ENCODE measurements at places on chromosomes 5 and 9. TPM values are rescaled to one million over a fixed set of nuclear protein-coding genes. Genes with fewer than 3 reads are reported as not detected.

DNA sequence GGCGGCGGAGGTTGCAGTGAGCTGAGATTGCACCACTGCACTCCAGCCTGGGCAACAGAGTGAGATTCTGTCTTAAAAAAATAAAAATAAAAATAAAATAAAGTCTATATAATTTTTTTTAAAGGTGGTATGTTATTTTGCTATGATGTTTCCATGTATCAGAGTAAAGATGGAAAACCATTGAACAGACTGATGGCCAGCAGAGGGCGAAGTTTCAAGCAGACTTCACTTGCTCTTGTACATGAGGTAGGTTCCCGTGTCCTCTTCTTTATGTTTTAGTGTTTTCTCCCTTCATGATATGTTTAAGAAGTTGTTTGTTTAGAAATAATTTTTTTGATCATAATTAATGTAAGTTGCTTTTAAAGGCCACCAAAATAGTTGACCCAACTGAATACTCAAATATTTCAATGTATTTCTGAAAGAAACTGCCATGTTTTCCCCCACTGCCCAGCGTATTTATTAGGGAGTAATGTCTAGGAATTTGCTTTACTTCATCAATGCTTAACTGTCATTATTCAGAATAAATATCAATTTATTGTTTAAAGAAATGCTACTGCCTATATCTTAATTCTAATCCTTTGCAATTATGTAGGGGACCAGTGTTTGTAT is 146.4 kb downstream of the HACD4 start:
- DNase-seq = peak; percentile 12

- DNase-seq = no peak
These were observed 772 bp downstream of the DCAF10 start for GRCh38 chr9:37801287-37801850.

- no peak for DNase-seq
These were observed 624 bp downstream of the FBXW11 start for GRCh38 chr5:172005708-172006320.

Gene GOLPH3
- polyA plus RNA-seq = 83.6 TPM

GRCh38 chr9:28883234-28883633 is 1310.0 kb upstream of the C9orf72 start:
- no peak for DNase-seq

Gene ZNF454
- polyA plus RNA-seq = 7.0 TPM

DNA sequence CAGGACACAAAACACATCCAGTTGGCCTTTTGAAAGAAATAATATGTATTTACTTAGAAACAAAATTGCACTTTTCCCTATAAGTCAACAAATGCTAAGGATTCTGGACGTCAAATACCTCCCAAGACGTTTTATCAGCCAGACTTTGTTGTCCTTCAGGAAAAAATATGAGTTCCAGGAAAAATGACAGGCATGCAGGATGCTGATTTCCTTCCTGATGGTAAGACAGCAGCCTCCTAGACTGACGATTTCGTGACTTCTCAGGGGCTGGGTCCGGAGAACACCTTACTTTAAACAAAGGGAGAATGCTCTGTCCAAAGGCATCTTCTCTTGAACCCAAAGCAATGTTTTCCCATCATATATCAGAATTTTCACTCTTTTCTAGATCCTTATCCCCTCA is 69.1 kb downstream of the IL6ST start:
- DNase-seq = no peak

Gene PHF24
- polyA plus RNA-seq = 0.14 TPM

GRCh38 chr5:101390151-101390908 is 487.2 kb upstream of the ST8SIA4 start:
- peak; percentile 42 for DNase-seq

Gene RGS7BP
- polyA plus RNA-seq = 5.5 TPM

Gene PCDHGA12
- 3.0 TPM for polyA plus RNA-seq

DNA sequence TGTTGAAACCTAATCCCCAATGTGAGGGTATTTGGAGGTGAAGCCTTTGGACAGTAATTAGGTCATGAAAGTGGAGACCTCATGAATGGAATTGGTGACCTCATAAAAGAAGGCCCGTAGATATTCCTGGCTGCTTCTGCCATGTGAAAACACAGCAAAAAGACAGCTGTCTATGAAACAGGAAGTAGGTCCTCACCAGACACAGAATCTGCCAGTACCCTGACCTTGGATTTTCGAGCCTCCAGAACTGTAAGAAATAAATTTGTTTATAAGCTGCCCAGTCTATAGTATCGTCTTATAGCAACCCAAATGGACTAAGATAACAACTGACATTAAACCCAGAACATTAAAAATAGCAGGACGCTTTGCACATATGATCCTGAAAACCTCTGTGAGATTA is 371.1 kb downstream of the SPOCK1 start:
- DNase-seq = no peak

Gene CDO1
- 27.5 TPM for polyA plus RNA-seq

GRCh38 chr9:133979921-133980863 is 11.9 kb downstream of the VAV2 start:
- DNase-seq = no peak

DNA sequence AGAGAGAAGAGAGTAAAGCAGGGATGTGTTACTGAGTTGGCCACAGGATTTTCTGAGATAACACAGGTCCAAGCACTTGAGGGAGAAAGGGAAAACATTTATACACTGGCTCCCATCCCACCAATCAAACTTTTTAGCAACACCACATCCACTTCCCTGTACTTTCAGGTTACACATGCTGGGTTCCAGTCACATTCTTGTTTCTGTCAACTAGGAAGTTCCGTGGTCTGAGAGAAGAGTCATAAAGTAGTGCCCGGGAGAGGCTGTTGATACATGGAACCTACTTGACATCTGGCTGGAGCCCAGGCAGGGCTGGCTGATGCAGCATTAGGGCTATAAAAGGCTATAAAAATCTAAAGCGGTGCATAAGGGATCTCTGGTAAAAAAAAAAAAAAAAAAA is 473.9 kb upstream of the COX7C start:
- no peak for DNase-seq

- no peak for DNase-seq
These were observed 23.0 kb downstream of the EPB41L4B start for GRCh38 chr9:109297899-109298298.

DNA sequence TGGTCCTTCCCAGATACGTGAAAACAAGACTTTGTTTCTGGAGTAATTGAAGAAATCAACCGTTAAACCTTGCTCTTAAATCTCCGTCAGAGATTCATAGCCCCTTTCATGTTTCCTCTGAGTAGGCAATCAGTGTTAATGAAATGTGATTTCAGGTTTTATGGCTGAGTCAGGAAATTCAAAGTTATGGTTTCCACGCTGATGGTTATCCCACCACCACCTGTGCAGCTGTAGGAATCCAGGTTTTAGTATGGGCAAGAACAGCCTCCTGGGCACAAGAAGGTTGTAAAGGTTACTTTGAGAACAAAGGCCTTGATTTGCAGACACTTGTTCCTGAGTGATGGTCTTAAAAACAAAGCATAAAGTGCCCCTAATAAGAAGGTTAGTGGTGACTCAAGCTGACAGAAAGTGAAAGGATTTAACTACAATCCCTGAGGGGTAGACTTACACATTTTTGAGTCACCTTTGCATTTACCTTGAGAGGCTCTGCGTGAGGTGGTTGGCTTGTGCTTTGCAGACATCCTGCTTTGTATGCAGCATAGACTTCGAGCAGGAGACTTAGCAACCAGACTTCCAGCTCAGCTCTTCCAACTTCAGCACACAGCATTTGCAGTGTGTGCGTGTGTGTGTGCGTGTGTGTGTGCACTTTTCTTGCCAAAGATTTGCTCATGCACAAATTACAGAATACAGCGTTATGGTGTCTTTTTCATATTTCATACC is 159.6 kb downstream of the TLE4 start:
- DNase-seq = no peak

Gene PDE6A
- 0.16 TPM for polyA plus RNA-seq

- no peak for DNase-seq
These were observed 660.3 kb downstream of the ISL1 start for GRCh38 chr5:52043543-52043942.

- no peak for DNase-seq
These were observed 100.1 kb downstream of the KCNIP1 start for GRCh38 chr5:170603578-170604565.

DNA sequence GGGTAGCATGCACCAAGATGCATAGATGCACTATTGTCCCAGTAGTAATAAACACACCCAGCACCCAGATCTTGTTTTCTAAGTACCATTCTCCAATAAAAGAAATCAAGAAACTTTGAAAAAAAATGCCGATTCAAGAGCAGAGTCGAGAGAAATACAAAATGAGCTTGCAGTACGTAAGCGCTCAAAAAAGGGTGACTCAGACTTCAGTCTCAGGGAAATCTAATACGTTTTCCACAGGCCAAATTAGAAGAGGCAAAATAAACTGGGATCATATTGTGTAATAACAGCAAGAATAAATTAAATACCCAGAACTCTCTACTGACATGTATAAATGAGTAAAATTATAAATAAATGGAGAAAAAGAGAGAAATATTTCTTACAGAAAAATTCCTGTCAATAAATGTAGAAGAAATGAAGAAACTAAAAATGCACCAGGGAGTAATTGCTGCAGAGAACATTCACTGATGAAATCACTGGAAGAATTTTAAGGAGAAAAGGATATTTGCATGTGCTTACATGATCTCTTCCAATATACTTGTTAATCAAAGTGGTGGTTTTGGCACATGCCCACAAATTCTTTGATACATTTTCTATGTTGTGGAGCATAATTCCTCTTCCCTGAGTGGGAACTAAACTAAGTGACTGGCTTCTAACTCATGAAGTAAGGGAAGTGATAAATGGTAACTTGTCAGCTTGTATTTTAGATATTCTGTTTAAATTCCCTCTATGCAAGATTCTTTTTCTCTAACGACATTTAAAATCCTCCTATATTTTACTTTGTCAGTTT is 567.6 kb upstream of the ADAMTS16 start:
- DNase-seq = no peak

GRCh38 chr5:94945656-94946055 is 327.2 kb downstream of the SLF1 start:
- no peak for DNase-seq

Gene TMEM215
- polyA plus RNA-seq = 0.12 TPM

DNA sequence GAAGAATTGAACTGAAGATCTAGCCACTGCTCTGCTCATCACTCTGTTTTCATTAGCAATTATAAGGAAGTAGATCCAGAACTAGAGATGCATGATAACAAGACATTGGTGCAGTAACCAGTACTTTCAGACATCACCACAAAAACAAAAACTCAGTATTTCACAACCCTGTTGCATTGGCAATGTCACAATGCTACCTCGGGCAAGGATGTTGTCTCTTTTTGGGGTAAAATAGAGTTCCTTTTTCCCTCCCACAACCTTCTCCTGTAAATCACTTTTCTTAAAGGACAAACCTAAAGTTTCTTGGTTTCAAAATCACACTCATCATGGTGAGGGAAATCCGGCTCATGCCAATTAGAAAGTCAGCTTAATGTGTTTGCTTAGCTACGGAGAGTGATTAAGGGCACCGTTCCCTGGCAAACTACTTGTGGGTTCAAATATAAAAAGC is 420.1 kb upstream of the MEF2C start:
- DNase-seq = no peak

GRCh38 chr9:99192786-99193465 is 28.8 kb downstream of the ALG2 start:
- DNase-seq = no peak

- DNase-seq = no peak
These were observed 127.8 kb upstream of the DHFR start for GRCh38 chr5:80782626-80783025.

DNA sequence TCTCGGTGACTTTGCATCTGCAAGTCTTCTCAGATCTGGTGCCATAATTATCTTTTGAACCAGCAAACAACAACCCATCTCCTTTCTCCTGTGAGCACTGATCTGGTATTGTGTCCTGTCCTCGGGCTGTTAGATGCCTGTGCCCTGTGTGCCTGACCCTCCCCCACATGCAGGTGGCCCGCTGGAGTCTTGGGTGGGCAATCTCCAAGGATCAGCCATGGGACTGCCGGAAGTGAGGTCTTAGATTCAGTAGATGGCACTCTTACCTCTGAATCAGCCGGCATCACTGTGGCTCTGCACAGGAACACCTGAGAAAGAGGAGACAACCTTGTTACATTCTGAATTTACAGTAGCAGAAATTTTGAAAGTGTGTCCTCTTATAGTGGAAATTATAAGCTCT is 172.4 kb downstream of the IRX2 start:
- no peak for DNase-seq

DNA sequence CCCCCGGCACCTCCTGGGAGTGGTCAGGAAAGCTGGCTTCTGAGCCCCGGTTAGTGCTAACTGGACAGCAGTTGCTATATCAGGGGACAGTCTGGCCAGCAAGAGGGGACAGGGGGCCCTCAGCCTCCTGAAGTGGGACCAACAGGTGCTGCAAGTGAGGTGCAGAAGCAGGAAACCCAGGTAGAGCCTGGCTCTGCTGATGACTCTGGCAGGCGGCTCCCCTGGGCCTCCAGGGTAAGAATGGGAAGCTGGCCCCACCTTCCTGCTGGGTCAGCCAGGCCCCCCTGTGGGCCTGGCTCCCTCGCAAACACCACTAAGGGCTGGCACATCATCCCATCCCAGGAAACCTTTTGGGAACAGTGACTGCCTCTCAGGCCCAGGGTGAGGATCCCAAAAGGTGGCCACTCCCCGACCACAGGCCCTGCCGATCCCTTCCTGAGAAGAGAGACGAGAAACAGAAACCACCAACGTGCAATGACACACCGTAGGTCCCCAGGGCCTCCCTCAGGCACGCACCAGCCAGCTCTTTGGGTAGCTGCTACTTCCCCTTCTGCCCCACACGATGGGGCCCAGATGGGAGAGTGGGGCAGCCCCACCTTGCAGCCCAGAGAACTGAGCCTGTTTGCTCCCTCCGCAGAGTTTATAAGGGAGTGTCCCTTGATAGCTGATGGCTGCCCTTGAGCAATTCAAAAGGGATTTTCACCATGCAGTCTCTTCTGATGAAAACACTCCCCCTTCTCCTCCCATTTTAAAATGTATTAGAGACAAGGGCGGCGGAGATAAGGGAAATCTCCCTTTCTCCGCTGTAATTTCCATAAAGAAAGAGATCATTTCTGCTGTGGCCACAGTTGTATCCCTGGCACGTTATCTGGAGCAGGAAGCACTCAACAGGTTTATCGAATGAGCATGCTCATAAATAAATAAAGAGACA is 76.8 kb downstream of the STK10 start:
- DNase-seq = no peak

Gene ZFP37
- 11.1 TPM for polyA plus RNA-seq

GRCh38 chr9:77953590-77953989 is 78.0 kb downstream of the GNAQ start:
- no peak for DNase-seq

DNA sequence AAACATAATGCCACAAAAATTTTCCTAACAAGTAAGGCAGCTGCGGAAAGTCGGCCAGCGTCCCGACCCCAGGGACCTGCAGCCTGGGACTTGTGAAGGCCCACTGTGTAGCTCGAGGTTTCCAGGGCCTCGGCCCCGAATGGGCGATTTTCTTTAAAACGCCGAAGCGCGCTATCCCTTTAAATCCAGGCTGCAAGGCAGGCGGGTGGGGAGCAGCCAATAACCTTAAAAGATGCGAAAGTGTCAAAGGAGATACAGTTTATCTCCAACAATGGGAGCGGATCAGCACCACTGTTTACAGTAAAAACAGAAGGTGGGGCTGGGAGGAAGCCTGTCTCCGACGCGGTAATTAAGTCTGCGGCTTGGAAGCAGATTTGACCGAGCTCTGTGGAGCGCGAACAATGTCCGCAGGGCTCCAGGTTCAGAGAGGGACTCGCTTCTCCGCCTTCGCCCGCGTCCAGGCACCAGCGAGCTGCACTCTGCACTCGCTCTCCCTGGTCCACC is 1.7 kb upstream of the ZSWIM6 start:
- no peak for DNase-seq

Data from renal cortex interstitium (tissue), 15 donors.